Vagina (tissue), 2 donors: ENCODE measurements at places on chromosomes 6 and 20.

GRCh38 chr6:137102050-137102848 lies 57.5 kb upstream of the IL20RA start:
- no peaks in the 10 kb centered on the region for H3K27me3 ChIP-seq
- H3K27ac ChIP-seq, result no peak overlapping the region
- H3K36me3 ChIP-seq, result no peaks in the 10 kb centered on the region
- peaks cover 7% of the 10 kb centered on the region for H3K4me1 ChIP-seq

- no peak for DNase-seq
- H3K4me1 ChIP-seq, result peaks cover 14% of the 10 kb centered on the region
- no peaks in the 10 kb centered on the region for H3K27me3 ChIP-seq
- peak overlapping the region; percentile 31 for H3K4me3 ChIP-seq
Observed at GRCh38 chr20:3248167-3248992, 9.4 kb upstream of the SLC4A11 start.

DNA sequence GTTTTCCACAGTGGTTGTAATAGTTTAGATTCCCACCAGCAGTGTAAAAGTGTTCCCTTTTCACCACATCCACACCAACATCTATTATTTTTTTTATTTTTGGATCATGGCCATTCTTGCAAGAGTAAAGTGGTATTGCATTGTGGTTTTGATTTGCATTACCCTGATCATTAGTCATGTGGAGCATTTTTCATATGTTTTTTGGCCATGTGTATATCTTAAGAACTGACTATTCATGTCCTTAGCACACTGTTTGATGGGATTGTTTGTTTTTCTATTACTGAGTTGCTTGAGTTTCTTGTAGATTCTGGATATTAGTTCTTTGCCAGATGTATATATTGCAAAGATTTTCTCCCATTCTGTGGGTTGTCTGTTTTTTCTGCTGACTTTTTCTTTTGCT lies 820.1 kb downstream of the TENT5A start:
- no peaks in the 10 kb centered on the region for H3K27me3 ChIP-seq
- DNase-seq, result no peak
- H3K4me3 ChIP-seq, result no peak overlapping the region
- no peaks in the 10 kb centered on the region for H3K36me3 ChIP-seq
- H3K27ac ChIP-seq, result no peak overlapping the region

DNA sequence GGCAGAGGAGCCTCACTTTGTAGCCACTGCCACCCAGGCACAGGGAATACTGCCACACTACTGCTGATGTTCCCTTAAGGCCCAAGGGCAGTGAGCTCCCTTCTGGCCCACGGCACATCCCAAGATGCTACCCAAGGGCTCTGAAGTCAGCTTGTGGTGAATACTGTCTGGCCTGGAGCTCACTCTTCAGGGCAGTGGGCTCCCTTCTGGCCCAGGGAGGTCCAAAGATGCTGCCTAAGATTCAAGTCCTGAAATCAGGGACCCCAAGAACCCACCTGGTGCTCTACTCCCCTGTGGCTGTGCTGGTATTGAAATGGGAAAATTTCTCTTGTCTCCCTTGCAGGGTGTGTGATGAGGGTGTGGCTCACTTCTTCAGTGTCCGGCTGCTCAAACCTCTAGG lies 132.8 kb downstream of the TINAG start:
- no peak overlapping the region for H3K27ac ChIP-seq
- peak; percentile 77 for DNase-seq
- H3K4me3 ChIP-seq, result no peak overlapping the region
- H3K27me3 ChIP-seq, result no peaks in the 10 kb centered on the region

DNA sequence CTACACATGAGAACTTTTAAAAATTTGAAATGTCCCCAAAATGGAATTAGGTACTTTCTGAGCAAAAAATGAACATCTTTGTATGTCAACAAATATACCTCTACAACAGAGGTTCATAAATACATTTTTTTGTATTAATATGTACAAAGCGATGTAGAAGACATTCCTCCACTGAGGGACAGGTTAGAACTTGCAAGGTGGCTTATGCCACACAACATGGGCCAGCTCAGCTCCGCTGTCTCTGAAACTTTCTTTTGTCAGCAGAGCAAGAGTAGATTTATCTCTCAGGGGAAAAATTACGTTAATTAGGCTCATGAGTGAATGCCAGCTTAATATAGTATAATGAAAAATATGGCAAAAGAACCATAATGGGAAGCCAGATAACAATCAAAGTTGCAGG lies 10.6 kb upstream of the TMEM242 start:
- no peaks in the 10 kb centered on the region for H3K36me3 ChIP-seq
- H3K4me3 ChIP-seq, result no peak overlapping the region
- H3K27ac ChIP-seq, result no peak overlapping the region

DNA sequence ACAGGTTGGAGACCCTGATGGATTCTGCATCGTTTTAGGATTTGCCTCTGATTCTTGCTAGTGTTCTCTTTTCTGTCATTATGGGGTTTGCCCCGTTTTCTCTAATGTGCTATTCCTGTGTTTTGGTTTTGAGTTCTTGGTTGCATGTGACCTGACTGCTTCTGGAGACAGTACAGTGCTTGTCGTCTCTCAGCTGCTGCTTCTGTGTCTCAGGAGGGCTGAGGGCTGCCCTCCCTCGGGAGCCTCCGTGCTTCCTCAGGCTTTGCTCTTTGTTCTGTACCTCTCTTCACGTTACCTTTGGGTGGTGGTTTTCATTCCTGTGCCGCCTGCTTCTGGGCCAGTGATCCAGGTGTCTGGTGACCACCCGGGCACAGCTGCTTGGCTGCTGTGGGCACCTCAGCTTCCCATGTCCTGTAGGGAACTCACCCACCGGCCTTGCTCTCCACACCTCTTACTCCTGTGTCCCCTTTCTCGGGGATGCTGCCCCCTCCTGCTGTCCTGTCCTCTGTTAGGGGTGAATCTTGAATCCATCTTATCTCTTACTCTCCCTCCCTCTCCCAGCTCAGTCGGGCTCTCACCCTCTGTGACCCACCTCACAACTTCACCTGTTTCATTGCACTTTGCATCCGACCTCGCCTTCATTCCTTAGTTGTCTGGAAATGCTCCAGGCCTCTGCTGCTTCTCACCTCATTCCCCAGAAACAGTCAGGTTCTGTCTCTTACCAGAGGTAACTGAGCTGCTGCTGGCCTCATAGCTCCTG lies 33.2 kb downstream of the PANK2 start:
- no peak overlapping the region for H3K4me3 ChIP-seq
- H3K27ac ChIP-seq, result no peak overlapping the region

- no peaks in the 10 kb centered on the region for H3K36me3 ChIP-seq
- peak overlapping the region; percentile 78 for H3K27ac ChIP-seq
- no peak for DNase-seq
Observed at GRCh38 chr6:87588756-87589407, 905 bp downstream of the RARS2 start.
